ENCODE measurements at places on chromosomes 4 and X.
A peak's percentile ranks its signal among the peaks of the same experiment; 100 is the strongest.

DNA sequence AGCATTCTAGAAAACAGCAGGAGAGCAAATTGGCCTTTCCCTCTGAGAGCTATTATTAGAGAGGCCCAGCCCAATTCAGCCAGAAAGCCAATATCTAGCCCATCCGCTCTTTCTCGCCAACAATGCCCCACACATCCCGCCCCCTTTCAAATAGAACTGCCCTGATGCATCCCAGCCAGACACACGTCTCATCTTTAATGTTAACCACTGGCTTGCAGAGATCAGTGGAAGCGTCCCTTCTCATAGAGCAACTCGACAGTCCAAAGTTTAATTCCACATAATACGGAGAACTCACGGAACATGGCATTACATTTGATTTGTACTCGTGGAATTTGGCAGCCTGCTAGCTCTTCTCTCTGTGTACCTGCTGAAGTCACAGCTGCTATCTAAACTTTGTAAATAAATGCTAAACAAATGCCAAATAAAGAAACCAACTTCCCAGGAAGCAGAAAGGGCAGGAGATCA is 304.4 kb downstream of the DHX15 start:
- DNase-seq = no peak

DNA sequence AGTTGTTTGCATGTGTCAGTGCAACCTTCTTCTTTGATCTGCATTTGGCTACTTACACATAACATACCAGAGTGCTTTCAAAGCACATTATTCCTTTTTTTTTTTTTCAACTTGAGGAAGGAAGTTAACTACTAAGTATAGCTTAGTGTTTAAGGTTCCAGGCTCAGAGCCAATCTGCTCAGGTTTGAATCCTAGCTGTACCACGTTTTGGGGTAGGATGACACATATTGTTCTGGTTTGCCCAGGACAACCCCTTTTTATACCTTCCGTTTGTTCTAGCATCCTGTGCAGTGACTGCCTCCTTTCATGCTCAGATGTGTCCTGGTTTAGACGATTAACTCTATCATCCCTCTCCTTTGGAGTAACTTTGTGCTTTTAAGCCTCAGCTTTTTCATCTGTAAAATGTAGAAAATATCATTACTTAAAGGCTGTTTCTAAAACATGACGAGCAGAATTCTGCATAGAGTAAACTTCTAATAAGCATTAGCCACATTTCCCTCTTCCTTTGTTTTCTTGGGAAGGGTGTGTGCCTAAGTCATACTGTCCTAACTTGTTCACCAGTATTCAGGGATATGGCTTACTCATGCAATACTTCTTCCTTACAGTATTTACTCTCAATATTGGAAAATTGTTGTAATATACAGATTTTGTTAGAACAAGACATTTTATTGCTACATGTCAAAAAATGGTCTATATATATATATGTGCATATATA is 281.3 kb downstream of the C4orf33 start:
- no peak for DNase-seq

GRCh38 chr4:30724247-30724646 is 4.1 kb downstream of the PCDH7 start:
- no peak for DNase-seq

GRCh38 chr4:7153711-7154110 is 38.6 kb upstream of the SORCS2 start:
- no peak for DNase-seq

GRCh38 chr4:114200026-114200425 is 220.6 kb upstream of the ARSJ start:
- no peak for DNase-seq

DNA sequence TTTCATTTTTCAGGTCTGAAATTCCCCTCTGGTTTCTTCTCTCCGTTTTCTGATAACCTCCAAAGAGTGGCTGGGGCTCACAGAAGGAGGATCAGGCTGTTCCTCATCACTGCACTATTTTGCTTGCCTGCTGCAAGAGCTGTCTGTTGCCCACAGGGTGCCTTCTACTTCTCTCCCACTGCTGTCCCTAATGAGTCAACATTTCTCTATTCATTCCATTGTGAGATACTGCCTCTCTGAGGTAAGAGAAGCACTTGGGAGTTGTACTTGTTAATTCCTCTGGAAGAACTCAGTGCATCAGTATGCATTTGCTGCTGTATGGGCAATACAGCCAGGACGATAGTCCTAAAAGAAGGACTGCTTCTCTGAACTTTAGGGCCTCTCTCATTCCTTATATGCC is 34.8 kb downstream of the CT47B1 start:
- no peak for DNase-seq

- DNase-seq = no peak
Measured at GRCh38 chr4:105651884-105652283, 56.6 kb downstream of the INTS12 start.

DNA sequence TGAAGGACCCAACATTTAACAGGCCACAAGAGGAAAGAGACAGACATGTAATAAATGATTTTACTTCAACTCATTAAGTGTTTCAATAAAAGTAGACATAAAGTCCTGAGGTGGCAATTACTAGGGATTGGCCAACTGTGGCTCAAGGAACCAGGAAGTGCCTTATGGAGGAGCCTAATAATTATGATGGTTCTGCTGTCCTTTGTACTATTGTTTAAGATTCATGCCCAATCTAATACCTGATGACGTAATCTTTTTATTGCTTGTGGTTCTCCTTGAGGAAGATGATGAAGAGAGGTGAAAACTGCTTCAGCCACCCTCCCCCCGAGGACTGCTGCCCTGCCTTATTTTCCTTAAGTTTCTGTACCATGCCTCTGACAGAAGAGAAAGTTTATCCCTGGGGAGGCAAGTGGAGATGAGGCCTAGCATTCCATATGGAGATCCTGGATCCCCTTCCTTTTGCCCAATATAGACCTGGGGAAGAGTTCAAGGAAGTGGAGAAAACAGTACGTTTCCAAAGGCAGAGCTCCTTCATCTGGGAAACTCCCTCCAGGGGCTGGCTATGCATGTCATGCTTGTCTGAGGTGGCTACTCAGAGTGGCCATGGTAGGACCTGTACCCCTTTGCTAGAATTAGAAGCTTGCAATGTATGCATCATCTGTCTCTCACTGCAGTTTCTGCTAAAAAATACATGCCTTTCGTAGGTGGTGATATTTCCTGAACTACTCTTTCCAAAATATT is 56.8 kb upstream of the FAT1 start:
- no peak for DNase-seq

- DNase-seq = no peak
Measured at GRCh38 chr4:80005863-80006262, 67.2 kb downstream of the ANTXR2 start.

- no peak for DNase-seq
Measured at GRCh38 chr4:76272073-76272472, 20.6 kb downstream of the FAM47E start.

GRCh38 chr4:184792950-184793555 is 32.7 kb downstream of the ACSL1 start:
- no peak for DNase-seq

DNA sequence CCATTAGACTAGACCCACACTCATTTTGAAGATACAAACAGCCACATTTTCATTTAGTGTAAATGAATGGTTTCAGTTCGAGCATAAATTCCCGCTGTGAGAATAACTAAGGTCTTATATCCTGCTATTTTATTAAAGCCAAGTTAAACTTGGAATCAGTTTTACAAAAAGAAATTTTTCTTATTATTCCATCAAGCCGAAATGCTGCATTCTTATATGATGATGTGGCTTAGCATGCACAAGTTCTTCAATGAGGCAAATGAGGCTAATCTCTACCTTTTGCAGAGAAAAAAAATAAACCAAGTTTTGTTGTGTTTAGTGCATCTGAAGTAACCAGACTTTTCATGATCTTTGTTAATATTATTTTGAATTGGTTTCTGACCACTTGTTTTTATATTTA is 953.9 kb upstream of the PCDH10 start:
- no peak for DNase-seq

DNA sequence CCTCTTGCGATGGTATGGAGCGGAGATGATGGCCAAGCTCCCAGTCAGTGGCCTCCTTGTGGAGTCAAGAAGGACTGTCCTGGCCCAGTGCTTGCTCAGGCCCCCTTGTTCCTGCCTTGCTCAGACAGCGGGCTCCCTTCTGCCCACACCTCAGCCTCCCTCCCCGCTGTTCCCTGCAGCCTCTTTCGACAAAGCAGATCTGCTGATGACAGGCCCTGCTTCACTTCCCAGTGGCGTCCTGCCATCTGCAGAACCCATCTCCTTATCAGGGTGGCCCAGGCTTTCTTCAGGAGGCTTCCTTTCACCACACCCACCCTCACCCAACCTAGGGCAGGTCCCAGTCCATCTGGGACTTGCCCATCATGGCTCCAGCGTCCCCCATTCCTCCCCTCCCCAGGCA is 80.0 kb downstream of the CLDN34 start:
- DNase-seq = no peak

GRCh38 chr4:40421839-40422708 is 86.9 kb downstream of the CHRNA9 start:
- no peak for DNase-seq

GRCh38 chr4:185265942-185266341 is 56.5 kb downstream of the SNX25 start:
- no peak for DNase-seq

DNA sequence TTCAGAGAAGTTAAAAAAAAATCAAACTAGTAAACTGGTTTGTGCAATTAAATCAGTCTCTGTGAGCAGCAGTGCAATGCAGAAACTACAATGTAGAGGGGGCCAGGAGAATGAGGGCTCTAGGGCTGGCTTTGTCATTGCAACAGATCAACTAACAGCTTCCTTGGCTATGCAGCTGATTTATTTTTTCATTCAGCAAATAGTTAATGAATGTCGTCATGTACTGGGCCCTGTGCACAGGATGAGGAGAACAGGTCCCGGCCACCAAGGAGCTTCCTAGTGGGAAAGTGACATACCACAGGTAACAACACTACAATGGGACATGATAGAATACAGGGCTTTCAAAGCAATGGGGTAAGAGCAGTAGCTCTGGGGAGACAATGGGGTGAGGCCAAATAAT is 190.1 kb downstream of the NSUN7 start:
- no peak for DNase-seq

GRCh38 chr4:6225469-6225868 is 25.1 kb upstream of the JAKMIP1 start:
- no peak for DNase-seq

DNA sequence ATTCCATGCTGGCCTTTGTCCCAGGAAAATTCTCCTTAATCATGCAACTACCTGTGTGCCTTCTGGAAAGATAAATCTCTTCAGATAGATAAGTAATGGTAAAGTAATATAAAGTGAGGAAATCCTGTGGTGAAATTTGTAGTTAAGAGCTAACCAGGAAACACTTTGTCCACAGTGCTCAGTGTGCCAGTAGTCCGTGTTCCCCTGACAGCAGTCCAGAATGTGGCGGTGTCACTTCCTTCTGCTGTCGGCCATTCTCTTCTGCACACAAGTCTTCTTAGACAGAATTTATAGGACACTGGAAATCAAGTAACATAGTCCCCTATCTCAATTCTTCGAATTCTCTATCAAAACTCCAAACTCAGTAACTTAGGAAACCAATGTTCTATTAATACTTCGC is 5.7 kb upstream of the CXXC4 start:
- DNase-seq = no peak

DNA sequence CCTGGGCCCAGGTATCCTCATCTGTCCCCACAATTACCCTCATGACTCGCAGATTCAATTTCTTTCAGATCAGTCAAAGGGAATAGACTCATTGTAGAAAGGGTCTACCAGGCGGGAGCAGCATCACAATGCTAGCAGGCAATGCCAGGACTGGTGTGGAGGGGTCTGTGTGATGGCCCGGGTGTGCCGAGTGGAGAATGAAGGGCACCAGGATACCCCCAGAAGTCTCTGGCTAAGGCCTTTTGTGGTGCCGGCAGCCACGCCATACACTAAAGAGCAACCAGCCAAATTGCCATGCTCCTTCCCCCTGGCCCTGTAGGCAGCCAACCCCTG is 37.9 kb upstream of the RASL11B start:
- no peak for DNase-seq

DNA sequence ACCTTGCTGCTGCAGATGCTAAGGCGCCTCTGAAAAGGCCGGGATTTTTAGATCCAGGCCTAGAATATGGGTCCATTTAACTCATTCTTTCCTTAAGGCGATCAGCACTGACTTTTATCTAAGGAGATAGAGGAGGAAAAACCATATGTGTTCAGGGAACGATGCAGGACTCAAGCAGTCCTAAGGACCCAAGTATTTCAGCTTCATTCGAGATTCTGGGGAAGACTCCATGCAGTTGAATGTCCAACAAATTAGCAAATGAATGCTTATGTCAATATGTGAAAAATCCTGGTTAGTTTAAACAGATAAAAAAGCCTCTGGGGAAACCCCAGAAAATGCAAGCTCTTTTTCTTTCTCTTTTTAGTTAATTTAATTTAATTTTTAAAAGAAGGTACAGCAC is 36.0 kb downstream of the HELT start:
- no peak for DNase-seq

DNA sequence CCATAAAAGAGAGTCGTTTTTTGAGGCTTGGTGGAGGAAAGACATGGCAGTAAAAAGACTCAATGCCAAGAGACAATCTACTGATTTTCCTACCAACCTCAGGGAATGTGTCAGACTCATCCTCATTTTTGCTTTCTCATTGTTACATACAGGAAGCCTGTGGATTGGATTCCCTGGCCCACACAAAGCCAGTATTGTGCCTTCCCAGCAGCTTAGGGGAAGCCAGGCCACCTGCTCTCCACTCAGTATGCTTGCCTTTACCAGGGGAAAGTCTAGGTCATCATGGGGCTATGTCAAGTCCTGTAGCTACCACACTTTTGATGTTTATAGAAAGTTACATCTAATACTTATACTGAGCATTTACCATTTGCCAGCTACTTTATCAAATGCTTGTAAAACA is 11.0 kb downstream of the BMX start:
- DNase-seq = no peak

DNA sequence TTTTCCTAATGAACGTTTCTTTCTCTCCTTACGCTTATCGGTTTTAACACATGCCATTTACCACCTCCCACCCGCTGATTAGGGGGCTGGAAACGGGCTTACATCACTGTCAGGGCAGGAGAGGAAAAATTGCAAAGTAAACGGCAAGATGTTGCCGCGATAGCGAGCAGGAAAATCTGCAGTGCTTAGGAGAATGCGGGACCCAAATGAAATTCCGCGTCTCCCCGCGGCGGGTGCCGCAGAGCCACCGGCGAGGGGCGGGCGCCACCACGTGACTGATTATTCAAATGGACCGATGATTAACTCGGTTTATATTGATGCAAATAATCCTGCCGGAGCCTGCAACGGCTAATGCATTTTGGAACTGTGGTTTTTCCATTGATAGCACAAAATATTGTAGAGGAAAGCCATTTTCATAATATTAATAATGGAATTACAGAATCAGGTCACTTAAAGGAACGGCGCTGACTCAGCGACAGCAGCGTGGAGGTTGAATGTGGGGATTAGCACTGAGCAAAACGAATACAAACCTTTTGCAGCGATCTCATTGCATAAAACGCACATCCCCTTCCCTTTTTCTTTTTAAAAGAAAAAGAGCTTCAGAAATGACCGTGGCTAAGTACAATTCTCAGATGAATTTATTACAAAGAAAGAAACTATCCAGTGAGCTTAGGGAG is 224.2 kb downstream of the STIM2 start:
- peak; percentile 64 for DNase-seq

All from frontal cortex (tissue), 4 donors.